ENCODE measurements at places on chromosomes 3 and 15. TPM values are rescaled to one million over a fixed set of nuclear protein-coding genes. Genes with fewer than 3 reads are reported as not detected.

Gene NRG4
- not detected for total RNA-seq

Gene ECE2
- not detected for total RNA-seq

Gene SHC4
- total RNA-seq, result 1.3 TPM

Gene GRM2
- total RNA-seq, result 1.4 TPM

Gene ALDH1A2
- not detected for total RNA-seq

Gene KCNAB1
- not detected for total RNA-seq
